Hematopoietic multipotent progenitor cell treated with erythropoietin and hydrocortisone succinate and interleukin-3 and kit ligand, for 6 days (in vitro differentiated cells): ENCODE measurements at places on chromosomes 7 and 10.

GRCh38 chr7:134045716-134046115, 81.4 kb upstream of the LRGUK start:
- DNase-seq = no peak

- peak; percentile 37 for DNase-seq
Observed at GRCh38 chr7:134465491-134465890, 6.6 kb upstream of the AKR1B1 start.

GRCh38 chr7:137669706-137670105, 177.1 kb downstream of the DGKI start:
- no peak for DNase-seq

- DNase-seq = no peak
Observed at GRCh38 chr7:143947111-143947510, 7.5 kb upstream of the OR2F1 start.

DNA sequence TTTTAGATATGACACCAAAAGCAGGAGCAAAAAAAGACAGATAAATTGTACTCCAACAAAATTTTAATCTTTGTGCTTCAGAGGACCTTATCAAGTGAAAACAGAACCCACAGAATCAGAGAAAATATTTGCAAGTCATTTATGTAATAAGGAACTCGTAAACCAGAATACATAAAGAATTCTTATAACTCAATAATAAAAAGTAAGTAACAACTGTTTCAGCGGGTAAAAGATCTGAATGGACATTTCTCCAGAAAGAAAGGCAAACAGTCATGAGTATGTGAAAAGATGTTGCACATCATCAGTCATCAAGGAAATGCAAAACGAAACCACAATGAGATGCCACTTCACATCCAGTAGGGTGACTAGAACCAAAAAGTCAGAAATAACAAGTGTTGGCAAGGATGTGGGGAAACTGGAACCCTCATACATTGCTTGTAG, 167.7 kb upstream of the KCTD7 start:
- DNase-seq = peak; percentile 77

- no peak for DNase-seq
Observed at GRCh38 chr10:48533951-48534720, 70.7 kb downstream of the ARHGAP22 start.

DNA sequence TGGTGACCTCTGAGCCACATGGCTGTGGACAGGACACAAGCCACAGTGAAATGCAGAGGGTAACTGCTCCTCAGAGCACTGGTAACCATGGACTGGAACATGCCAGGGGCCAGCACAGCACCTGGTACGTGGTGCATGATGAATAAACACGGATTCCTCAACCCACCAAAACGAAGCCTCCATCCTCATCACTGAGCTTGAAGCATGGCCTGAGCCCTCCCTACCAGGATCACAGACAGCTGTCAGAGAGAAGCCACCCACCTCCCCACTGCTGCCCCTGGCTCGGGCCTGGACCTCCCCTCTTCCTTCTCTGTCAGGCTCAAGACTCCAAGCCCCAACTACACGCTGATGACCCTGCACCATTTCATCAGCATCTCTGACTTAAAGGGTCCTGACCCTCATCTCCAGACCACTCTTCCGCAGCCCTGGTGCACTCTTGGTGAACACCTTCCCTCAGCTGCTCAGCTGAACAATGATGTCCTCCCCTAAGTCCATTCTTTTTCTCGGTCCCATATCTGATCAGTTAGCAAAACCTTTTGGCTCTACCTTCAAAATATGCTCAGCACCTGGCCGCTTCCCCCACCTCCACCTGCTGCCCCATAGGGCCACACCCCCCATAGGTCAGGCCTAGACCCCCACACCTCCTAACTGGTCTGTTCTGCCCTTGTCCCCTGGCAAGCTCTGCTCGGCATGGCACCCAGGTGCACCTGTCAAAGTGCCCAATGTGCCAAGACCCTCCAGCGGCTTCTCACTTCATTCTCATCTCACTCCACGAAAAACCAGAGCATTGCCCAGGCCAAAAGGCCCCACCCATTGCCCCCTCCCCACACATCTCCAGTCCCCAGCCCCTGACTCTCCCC, 141.1 kb downstream of the MAPK8 start:
- no peak for DNase-seq

DNA sequence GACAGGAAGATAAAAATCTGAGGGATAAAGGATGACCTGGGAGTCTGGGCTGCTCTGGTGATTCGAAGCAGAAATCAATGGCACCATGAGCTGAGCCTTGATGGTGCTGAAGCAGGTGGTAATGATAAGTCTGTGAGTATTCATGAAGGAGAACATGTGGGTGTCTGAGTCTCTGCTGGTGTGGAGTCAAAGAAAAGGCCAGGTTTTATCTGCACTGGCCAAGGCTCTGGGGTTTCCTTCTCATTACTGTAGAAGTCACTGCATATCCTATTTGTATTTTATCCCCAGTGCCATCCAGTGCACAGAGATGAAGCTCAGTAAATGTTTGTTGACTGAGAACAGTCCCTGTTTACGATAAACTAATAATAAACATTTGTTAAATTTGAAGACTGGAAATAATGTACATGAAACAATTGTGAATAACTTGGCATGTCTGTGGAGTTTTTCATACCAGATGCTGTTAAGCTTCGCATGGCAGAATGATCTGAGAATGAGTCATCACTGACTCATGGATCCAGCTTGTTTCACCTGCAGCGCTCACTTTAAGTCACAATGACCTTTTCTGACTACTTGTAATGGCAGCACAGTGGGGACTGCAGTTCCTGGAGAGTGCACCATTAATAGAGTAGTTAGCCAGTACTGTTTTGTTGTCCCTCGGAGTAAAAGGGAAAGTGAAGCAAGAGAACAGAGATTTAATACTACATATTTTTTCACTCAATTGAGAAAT, 538.5 kb downstream of the HTR7 start:
- no peak for DNase-seq

- no peak for DNase-seq
Observed at GRCh38 chr7:434891-435629, 84.6 kb downstream of the PDGFA start.

DNA sequence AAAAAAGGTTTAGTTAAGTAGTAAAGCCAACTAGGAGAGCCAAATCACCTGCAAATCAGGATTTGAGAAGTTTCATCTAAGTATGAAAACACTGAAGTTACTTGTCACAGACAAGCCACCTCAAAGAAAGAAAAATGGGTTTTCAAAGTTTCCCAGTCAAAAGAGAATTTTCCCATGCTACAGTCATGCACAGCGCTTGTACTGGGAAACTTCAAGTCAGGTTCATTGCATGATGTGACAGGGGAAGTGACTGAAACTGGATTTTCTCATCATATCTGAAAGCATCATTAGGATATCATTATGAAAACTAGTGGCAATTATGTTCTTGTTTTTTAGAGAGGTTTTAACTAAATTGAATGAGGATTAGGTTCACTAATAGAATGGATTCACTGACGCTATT, 167.0 kb downstream of the SGMS1 start:
- DNase-seq = no peak

DNA sequence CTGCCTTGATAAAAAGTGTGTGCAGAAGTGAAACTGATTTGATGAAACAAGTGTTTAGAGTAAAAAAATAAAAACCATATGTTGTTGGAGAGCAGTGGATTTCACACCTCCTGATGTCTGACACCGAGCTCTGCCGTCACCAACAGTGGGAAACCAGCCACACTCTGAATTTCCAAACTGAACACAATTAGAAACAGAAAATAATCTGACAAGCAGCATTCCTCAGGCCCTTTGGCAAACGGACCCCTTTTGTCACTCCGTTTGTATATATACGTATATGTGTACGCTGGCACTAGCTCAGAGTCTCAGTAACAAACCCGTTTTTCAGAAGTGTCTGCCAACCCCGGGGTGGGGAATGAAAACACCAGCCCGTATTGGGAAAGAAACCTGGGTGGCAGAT, 32.4 kb downstream of the TACC2 start:
- no peak for DNase-seq

DNA sequence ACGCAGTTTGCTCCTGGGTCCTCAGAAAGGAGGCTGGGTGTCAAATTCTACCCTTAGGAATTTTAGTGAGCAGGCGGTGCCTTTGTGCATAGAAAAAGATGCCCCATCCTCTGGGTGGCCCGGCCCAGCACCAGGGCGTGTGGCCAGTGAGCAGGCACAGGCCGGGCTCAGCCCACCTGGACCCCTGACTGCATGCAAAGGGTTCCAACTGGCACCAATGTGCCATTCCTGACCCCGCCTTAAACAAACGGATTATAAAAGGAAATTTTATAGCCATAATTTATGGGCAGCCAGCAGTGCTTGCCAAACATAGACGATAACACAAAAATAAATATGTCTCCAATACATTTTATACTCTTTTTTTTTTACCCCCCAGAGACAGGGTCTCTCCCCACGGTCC, 40.1 kb upstream of the GNA12 start:
- DNase-seq = no peak

- no peak for DNase-seq
Observed at GRCh38 chr10:58920655-58921003, 255.8 kb upstream of the PHYHIPL start.

GRCh38 chr7:3957472-3958108, 656.5 kb downstream of the SDK1 start:
- DNase-seq = no peak

DNA sequence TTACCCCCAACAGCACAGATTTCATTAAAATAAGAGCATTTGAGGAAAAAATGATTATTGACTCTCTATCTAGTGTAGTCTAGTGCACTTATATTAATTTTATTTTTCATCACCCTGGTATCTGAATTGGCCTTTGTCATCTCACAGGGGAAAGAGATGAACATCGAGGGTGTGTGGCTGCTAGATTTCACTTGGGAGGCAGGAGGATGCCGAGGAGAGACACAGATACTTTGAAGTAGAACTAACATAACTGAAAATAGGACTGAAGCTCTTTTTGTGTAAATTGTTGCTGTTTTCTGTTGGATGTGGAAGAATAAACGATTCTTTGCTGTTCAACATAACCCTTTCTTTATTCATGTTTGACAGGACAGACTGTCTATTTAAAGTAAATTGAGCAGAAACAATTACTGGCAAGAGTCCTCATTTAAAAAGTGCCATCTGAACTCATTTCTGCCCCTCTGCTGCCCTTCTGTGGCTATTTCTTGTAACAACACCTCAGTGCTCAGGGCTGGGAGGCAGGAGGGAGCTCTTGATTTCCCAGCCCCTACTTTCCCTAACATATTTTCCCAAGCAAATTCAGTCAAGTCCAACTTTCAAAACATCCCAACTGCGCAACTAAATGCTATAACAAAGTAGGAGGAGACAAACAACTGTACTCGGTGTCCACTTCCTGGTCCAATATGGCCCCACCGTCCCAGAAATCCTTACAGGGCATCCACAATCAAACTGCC, 15.6 kb downstream of the LYZL1 start:
- DNase-seq = peak; percentile 80

DNA sequence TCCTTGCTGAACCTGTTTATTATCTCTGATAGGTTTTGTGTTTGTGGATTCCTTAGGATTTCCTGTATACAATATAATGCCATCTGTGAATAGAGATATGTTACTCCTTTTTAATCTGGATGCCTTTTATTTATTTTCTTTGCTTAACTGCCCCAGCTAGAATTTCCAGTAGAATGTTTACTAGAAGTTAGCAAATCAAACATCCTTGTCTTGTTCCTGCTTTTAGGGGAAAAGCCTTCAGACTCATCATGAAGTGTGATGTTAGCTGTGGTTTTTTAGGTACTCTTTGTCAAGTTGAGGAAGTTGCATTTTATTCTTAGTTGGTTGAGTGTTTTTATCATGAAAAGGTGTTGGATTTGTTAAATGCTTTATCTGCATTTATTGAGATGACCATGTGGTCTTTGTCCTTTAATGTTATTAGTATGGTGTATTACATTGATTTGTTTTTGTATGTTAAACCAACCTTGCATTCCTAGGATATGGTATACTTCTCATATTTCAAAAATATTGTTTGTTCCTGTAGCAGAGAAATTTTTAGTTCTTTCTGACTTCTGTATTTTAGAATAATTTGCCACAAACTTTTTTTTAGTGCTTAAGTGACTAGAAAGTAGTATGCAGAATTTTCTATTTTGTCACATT, 24.3 kb downstream of the PPP2R2D start:
- DNase-seq = no peak

GRCh38 chr7:101094791-101095375, 9.6 kb downstream of the TRIM56 start:
- peak; percentile 70 for DNase-seq

GRCh38 chr10:70656489-70656888, 15.8 kb upstream of the ADAMTS14 start:
- DNase-seq = peak; percentile 25

GRCh38 chr7:40301486-40302068, 166.8 kb downstream of the SUGCT start:
- no peak for DNase-seq

DNA sequence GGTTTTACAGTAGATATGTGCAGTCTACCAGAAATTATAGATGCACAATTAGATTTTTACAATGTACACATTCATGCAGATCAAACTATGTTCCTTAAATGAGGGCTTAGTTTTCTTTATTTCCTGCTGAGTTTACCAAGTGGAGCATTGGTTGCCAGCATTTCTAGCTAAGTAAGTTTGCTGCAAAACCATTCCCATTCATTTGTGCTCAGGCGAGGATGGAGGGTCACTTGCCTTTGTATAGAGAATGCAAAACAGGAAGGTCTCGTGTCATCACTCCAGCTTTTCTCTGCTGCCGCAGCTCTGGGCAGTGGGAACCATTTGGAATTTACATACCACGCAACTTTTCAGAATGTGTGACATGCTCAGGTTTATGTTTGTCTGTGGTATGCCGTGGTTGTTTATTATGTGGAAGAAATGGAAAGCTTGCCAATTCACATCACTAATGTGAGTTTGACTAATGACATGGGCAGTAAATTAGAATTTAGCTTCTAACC, 198.6 kb downstream of the TRIL start:
- no peak for DNase-seq

GRCh38 chr10:93995598-93996271, 2.0 kb downstream of the PLCE1 start:
- no peak for DNase-seq

DNA sequence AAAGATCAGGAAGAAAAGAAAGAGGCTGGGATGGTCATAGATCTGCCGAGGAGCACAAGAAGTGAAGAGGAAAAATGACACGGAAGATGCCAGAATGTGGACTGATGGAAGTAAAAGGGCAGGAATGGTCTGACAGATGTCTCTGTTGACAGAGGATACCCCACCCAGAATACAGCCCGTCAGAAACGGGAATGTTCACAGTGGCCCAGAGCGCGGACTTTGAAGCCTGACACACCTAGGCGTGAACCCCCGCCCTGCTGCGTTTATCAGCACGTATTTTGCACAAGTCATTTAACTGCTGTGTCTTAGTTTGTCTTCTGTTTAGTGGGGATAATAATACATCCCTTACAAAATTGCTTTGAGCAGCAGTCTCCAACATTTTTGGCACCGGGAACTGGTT, 27.1 kb downstream of the AKR1B1 start:
- no peak for DNase-seq
